ENCODE measurements at places on chromosomes 6 and 20.

- DNase-seq: no peak
These were observed 15.5 kb downstream of the TMEM151B start for GRCh38 chr6:44285552-44286284.

- no peak for DNase-seq
These were observed 15.1 kb downstream of the HIVEP2 start for GRCh38 chr6:142929751-142930358.

DNA sequence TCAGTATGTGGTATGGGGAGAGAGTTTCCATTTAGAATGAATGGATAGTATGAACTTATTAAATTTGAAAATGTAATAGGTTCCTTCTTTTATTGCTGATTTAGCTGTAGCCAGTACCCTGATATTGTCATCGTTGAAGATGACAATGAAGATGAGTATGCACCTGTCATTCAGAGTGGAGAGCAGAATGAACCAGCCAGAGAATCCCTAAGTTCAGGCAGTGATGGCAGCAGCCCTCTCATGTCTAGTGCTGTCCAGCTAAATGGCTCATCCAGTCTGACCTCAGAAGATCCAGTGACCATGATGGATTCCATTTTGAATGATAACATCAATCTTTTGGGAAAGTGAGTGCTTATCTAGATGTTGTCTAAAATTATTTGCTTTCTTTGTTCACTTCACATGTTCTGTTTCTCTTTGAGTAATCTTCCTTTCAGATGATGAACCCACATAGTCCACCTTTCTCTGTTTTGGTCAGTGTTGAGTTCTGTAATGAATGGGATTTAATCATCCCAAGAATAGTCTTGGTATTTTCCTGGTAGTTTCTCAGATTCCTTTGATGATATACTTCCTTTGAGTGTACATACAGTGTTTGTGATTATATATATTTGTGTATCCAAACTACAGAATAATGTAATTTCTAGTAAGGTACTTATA lies 23.3 kb downstream of the HSF2 start:
- DNase-seq: no peak

DNA sequence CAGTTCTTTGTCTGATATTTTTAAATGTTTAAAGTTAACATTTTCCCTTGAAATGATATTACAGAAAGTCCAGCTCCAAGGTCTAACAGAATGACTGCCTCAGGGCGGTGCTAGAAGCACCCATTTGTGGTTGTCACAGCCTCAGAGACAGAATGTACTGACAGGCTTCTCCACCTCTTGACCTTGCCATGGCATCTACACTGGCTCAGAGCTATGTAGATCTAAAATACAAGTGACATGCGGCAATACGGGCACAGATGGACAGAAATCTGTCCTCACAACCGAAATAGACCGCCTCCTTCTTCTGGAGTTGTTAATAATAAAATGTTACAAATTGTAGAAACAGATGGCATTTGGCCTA lies 167.2 kb upstream of the THEMIS start:
- no peak for DNase-seq

- no peak for DNase-seq
These were observed 3.4 kb upstream of the PFDN4 start for GRCh38 chr20:54204481-54204880.

- no peak for DNase-seq
These were observed 223.0 kb upstream of the SYNCRIP start for GRCh38 chr6:85865420-85866369.

- no peak for DNase-seq
These were observed 5.8 kb downstream of the TM9SF4 start for GRCh38 chr20:32115211-32115767.

- DNase-seq: no peak
These were observed 226.2 kb downstream of the TTLL2 start for GRCh38 chr6:167550941-167551627.

GRCh38 chr6:80541181-80541580 lies 434.7 kb downstream of the BCKDHB start:
- DNase-seq: no peak

- DNase-seq: no peak
These were observed 128.6 kb downstream of the ARID1B start for GRCh38 chr6:156905801-156906200.

GRCh38 chr20:62804021-62804626 lies 511 bp upstream of the OGFR start:
- no peak for DNase-seq

DNA sequence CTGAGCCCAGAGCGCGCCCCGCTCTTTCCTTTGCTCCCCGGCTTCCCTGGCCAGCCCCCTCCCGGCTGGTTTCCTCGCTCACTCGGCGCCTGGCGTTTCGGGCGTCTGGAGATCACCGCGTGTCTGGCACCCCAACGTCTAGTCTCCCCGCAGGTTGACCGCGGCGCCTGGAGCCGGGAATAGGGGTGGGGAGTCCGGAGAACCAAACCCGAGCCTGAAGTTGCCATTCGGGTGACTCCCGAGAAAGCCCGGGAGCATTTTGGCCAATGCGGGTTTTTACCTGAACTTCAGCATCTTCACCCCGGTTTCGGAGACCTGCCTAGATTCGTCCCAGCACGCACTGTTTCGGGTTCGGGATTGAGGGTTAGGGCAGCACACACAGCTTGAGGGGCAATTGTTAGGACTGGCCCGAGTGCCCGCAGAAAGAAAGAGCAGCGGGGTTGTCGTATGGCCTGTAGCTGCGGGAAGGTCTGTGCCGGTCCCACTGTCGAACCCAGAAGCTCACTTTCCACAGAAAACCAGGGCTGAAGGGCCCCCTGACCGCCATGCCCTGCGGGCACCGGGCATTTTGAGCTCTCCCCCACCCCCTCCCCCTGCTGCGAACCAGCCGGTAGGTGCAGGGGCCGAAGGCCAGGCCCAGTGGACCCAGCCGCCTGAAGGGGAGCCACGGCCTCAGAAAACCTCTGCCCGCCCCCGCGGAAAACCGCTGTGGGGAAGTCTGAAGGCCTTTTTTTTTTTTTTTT lies 2.1 kb downstream of the FOXP4 start:
- DNase-seq: peak; percentile 26

DNA sequence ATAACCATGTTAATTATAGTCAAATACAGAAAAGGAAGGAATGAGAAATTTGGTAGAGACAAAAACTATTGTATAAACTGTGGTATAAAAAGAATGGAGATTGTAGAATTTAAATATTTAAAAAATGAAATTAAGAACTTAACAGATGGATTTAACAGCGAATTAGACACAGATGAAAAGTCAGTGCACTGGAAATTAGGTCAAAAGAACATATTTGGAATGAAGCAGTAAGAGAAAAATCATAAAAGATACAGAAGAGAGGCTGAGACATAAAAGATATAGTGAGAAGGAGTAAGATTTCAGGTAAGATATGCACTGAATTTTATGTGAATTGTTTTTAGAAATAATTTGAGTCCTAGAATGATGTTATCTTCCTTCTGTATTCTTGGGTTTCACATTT lies 14.0 kb downstream of the TSPYL4 start:
- no peak for DNase-seq

DNA sequence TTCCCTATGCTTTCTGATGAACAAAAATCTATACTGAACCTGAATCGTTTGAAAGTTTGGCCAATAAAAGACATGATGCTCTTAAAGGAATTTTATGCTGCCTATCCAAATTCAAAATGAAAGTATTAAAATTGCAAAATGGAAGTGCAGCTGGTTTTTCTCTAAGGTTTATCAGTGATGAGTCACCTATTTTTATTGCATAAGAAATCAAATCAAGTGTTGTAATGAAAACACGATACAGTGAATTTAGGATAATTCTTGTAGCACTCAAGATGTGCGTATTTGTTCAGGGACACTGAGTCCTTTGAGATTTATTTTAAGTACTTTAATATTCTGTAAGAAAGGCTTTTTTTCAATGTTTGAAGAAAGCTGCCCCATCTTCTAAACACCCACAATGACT lies 409.5 kb downstream of the ADGRB3 start:
- DNase-seq: no peak

GRCh38 chr6:24766680-24767462 lies 7.9 kb upstream of the GMNN start:
- peak; percentile 30 for DNase-seq

GRCh38 chr6:169692516-169692915 lies 9.3 kb downstream of the WDR27 start:
- no peak for DNase-seq

DNA sequence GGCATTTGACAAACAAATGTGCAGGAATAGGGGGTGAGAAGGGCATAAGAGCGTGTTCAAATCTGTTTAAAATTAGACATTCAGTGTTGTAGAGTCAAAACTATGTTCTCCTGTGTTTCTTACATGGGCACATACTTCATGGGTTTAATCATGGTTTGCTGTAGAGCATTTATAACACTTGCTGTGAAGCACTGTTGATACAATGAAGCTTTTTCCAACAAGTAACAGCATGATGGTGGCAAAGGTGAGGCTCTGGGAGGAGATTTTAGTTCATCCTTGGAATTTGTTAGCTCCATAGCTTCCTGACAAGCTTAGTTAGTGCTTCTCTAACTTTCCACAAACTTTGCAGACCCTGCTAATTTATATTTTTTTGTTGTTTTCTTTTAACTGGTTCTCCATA lies 900.7 kb downstream of the TFAP2A start:
- DNase-seq: no peak

GRCh38 chr6:136323431-136324112 lies 33.9 kb upstream of the BCLAF1 start:
- DNase-seq: no peak

All from central memory CD4-positive, alpha-beta T cell (primary cell).